ENCODE measurements at places on chromosomes 4 and X.

GRCh38 chr4:7759216-7759615, 180.4 kb downstream of the AFAP1 start:
- no peak for DNase-seq

- no peak for DNase-seq
These were observed 34.2 kb downstream of the RAI2 start for GRCh38 chrX:17826609-17827496.

DNA sequence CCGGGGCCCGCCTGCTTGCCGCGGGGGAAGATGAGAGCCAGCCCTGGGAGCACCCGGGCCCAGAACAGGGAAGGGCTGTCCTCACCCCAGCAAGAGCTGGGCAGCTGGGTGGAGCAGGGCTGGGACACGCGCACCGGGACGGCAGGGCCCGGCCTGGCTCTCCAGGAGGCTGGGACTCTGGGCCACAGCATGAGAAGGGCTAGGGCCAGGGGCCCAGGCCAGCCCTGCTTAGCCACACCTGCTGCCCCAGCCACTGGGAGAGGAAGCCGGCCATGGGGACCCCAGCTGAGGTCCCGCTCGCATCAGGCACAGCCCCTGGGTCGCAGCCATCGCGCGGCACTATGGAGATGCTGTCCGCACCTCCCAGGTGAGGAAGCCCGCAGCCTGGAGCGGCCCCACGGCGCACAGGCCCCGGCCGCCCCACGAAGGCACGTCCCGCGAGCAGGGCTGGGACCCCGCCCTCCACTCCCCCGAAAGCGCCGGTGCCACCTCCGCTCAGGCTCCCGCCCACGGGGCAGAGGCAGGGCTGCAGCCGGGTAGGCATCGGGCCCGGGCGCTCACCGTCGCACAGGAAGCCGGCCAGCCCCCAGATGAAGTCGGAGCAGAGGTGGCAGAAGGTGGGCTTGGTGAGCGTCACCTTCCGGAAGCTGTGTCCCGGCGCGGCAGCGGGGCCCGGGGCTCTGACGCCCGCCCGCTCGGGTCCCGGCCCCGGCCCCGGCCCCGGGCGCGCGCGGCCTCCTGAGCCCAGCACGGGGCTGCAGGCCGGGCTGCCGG, 531 bp downstream of the DGKQ start:
- DNase-seq, result no peak

GRCh38 chrX:110665223-110666002, 130.2 kb downstream of the CHRDL1 start:
- DNase-seq, result no peak

DNA sequence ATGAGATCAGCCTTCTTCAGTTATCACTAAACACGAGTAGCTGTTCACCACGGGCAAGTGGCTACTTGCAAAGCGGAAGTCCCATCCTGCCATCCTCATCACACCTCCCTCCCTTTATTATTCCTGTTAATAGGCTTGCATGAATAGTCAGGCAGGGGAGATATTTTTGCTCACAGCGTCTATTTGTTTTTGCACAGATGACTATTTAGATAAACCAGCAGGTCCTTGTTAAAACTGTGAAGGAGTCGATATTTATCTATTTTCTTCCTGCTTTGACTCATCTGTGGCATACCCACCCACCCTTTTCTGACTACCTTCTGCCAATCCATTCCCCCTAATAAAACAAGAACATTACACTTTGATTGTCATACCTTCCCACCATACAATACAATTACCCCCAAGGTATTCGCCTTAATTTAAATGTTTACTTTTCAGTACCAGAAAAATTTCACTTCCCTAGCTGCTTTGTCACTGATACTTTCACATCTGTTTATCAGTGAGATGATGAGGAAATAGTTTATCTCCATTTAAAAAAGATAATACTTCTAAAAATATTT, 96.6 kb upstream of the BANK1 start:
- no peak for DNase-seq

GRCh38 chrX:136608295-136608933, 39.5 kb upstream of the CD40LG start:
- DNase-seq, result no peak

GRCh38 chrX:68365341-68365740, 68.0 kb downstream of the OPHN1 start:
- no peak for DNase-seq

GRCh38 chr4:8402181-8402597, 38.3 kb downstream of the ACOX3 start:
- peak; percentile 92 for DNase-seq

- DNase-seq, result no peak
These were observed 73.0 kb upstream of the ADGRG2 start for GRCh38 chrX:19195243-19195610.

All from ascending aorta (tissue), 2 donors.